ENCODE measurements at places on chromosomes 6 and 20.

DNA sequence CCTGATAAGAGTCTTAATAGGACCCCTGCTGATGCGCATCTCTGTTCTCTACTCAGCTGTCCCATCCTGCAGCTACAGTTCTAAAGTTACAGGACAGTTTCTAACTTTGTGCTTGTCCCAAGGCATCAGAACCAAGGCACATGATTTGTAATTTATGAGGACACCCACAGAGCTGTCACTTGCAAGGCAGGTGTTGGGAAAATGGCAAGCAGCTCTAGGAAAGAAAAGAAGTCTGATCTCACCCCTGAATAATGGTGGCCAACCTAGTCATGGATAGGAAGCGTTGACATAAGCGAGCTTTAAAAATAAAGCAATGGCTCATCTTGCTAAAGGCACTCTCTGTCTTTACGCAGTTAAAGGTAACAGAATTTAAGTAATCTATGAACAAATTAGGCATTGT lies 127.6 kb upstream of the VGLL2 start:
- DNase-seq, result no peak

GRCh38 chr20:24894967-24895366 lies 54.1 kb upstream of the CST7 start:
- DNase-seq, result no peak

GRCh38 chr6:34768148-34768547 lies 10.8 kb downstream of the SNRPC start:
- no peak for DNase-seq

DNA sequence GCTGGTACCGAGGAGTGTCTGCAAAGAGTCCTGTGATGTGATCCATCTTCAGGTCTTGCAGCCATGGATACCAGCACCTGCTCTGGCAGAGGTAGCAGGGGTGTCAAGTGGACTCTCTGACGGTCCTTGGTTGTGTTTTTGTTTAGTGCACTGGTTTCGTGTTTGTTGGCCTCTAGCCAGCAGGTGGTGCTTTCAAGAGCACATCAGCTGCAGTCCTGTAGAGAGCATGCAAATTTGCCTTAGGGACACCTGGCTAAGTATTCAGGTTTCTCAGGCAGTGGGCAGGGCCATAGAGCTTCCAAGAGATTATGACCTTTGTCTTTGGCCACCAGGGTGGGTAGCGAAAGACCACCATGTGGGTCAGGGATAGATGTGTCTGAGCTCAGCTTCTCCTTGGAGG lies 14.5 kb upstream of the RGS17 start:
- DNase-seq, result no peak

GRCh38 chr6:75094614-75095200 lies 111.1 kb downstream of the COL12A1 start:
- no peak for DNase-seq

Measured in natural killer cell (primary cell).